Fibroblast of skin of left biceps (primary cell): ENCODE measurements at places on chromosomes 7 and 10.
A peak's percentile ranks its signal among the peaks of the same experiment; 100 is the strongest.

DNA sequence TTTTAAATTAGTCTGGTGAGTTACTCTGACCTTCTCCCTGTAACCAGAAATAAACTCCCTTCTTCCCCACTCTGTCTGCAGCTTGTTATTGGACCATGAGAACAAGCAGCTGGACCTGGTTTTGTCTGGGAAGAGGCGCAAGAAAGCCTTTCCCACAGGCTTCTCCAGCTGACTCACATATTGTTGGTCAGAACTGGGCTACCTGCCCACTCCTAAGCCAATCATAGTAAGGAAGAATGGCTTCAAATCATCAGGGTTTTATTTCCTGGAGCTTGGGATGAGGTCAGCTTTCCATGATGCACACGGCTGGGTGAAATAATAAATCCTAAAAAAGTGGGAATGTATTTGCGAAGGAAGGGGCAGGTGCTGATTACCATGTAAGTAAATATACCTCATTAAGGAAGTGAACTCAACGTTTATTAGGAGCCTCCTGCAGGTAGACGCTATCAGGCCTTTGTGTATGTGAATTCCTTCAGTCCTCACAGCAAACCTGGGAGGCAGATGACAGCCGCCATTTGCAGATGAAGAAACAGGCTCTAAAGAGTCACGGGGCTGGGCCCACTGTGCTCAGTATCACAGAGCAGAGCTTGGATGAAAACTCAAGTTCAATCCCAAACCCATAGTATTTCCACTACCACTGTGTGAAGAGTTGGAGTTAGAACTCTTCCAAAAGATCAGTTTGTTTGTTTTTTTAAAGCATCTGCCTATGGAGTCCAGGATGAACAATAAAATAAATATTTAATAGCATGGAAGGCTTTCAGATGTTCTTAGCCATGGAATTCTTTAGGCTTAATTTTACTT lies 32.8 kb downstream of the IL15RA start:
- peak; percentile 98 for DNase-seq

DNA sequence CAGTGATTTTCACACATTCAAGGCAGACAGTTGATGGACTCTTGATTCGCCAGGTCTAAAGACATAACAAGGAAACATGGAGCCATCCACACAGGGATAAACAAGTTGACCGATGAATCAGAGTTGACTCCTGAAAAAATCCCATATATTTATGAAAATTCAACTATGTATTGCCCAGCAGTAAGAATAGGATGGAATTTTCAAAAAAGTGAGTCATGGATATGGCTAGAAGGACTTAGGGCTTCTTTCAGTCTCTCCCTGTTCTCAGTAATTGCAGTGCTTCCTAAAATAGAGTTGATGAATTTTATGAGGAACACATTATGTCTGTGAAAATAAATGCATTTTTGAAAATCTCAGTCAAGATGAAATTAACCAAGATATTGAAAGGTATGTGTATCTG lies 301.2 kb downstream of the PLXDC2 start:
- DNase-seq = no peak

GRCh38 chr7:124738639-124739038 lies 27.0 kb downstream of the GPR37 start:
- no peak for DNase-seq

GRCh38 chr7:114791771-114792170 lies 130.1 kb upstream of the MDFIC start:
- no peak for DNase-seq

- peak; percentile 83 for DNase-seq
These were observed 807.5 kb upstream of the SORCS1 start for GRCh38 chr10:107971973-107972372.
